ENCODE measurements at places on chromosomes 6 and 20.

- DNase-seq, result peak; percentile 52
Observed at GRCh38 chr6:112983713-112984261, 636.7 kb downstream of the RFPL4B start.

- DNase-seq, result peak; percentile 98
Observed at GRCh38 chr20:5065879-5066383, 53.8 kb downstream of the PCNA start.

DNA sequence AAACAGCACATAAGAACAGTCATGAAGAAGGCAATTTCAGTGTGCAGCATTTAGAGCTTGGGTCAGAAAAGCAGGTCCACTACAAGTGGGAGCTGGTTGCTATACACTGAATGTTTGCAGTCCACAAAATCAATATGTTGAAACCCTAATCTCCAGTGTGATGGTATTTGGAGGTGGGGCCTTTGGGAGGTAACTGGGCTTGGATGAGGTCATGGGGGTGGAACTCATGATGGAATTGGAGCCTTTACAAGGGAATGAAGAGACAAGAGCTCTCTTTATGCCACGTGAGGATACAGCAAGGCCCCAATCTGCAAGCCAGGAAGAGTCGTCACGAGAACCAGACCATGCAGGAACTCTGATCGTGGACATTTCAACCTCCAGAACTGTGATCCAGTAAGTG is 216.7 kb upstream of the SLC35B3 start:
- no peak for DNase-seq

- DNase-seq, result no peak
Observed at GRCh38 chr6:89252907-89253306, 35.7 kb upstream of the GABRR1 start.

DNA sequence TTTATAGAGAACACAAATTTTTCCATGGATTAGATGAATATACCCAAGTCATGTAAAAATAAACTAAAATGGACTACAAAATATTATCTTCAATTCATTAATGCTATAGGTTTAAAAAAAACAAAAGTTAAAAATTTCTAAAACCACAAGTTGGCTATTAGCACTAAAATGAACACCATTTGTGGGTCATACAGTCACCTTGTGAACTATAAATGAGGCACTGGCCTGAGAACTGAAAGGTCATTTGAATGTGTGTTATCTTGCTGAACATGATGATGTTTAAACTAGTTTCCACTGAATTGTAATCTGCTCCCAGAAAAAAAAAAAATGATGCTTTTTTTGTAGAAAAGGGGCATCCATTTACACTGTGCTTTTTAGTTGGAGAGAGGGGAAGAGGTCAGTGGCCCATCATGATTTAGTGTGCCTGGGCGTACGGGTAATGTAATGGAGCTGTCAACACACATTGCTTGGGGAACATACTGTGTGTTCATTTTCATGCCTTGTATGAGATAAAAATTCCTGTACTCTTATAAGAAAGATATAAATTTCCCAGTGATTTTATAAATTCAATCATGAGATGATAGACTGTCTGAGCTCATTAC is 96.6 kb upstream of the FKBP1C start:
- DNase-seq, result no peak

GRCh38 chr6:52139985-52140680 is 46.0 kb upstream of the IL17A start:
- no peak for DNase-seq

DNA sequence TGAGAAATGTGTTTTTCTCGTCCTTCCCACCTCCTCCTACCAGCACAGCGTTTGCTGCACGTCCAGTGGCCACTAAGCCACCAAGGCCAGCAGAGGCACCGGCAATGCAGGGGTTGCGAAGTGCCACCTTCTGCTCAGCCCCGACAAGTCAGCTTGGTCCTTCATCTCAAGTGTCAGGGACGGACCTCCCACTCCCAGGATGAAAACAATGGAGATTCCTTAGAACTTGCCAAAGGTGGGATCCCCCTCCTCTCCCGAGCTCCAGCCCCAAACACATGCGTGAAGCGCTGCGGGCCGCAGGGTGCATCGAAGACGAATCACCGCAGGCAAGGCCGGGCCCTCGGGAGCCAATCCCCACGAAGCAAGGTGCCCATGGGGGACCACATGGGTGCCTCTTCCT is 60.8 kb downstream of the WDR27 start:
- no peak for DNase-seq

- peak; percentile 74 for DNase-seq
Observed at GRCh38 chr6:33609528-33609927, 11.6 kb upstream of the ITPR3 start.

DNA sequence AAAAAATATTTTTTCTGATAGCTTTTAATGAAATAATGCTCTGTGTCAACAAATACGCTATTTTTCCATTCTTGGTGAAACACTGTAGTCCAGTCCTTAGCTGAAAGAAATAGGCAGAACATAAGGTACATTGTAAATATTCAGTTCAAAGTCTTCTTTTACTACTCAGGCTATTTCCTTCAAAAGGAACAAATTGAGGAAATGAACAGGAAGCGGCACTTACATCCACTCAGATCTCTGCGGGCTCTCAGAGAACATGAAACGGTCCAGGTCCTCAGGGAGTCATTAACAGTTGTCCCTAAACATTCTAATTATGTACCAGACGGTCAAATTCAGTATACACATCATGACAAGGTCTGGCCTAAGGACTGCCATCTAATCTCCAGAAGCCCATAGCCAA is 212.6 kb downstream of the KIF16B start:
- no peak for DNase-seq

- no peak for DNase-seq
Observed at GRCh38 chr6:138431256-138432062, 27.4 kb downstream of the HEBP2 start.

- no peak for DNase-seq
Observed at GRCh38 chr6:36698196-36698595, 570 bp downstream of the RAB44 start.

DNA sequence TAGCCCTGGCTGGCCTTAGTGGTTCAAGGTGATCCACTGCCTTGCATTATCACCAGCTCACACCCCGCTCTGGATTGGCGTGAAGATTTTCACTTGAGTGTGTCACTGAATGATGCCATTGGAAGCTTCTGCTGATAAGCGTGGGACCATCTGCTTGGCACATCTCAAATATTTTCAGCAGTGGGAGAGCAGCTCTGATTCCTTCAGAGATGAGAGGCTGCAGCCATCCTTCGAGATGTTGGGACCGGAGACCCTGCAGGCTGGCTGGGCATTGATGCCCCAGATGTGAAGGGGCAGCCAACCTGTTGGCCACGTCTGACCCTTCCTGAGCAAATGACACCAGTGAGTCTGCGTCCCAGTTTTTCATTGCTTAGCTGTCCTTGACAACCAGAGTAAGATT is at the start of gene MAS1:
MAS1 (plus strand) TSS at position 197 of the 400 bp plus-strand sequence. CDS start 15,968 bp downstream, outside the sequence.
- DNase-seq, result no peak

DNA sequence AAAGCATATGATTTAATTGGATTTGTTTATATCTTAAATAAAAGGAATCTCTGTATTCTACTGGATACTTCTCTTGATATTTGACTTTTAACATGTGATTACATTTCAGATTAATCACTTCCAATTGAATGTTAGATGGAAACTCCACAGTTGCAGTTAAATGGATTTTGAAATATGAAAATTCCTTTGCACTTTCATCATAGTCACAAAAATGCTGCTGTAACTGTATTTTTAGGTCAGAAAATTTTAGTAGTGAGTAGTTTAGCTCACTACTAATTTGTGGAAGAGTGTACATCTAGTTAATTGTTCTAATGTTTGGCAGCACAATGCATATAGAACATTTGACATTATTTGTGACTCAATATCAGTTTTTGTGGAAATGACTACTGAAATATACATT is 26.8 kb downstream of the PTCHD4 start:
- DNase-seq, result no peak

- no peak for DNase-seq
Observed at GRCh38 chr6:43725643-43726580, 38.3 kb upstream of the MRPS18A start.

DNA sequence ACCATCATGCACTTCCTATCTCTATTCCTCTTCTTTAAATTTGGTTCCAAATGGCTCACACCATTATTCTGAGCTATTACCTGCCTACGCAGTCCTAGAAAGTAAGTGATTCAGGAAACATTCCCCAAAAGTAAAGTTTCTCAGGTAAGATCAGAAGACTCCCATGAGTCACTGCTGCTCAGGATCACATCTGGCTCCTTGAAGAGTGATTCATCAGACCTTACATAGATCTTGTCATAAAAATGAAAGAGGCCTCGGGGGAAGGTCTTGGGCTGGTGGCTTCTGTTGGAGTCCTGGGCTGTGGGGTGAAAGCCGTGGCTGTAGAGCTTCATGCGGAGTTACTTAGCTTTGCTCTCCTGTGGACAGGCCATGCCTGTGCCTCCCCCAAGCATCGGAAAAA is 35.9 kb downstream of the PLG start:
- no peak for DNase-seq

GRCh38 chr6:11766589-11767450 is 11.8 kb downstream of the ADTRP start:
- peak; percentile 92 for DNase-seq

DNA sequence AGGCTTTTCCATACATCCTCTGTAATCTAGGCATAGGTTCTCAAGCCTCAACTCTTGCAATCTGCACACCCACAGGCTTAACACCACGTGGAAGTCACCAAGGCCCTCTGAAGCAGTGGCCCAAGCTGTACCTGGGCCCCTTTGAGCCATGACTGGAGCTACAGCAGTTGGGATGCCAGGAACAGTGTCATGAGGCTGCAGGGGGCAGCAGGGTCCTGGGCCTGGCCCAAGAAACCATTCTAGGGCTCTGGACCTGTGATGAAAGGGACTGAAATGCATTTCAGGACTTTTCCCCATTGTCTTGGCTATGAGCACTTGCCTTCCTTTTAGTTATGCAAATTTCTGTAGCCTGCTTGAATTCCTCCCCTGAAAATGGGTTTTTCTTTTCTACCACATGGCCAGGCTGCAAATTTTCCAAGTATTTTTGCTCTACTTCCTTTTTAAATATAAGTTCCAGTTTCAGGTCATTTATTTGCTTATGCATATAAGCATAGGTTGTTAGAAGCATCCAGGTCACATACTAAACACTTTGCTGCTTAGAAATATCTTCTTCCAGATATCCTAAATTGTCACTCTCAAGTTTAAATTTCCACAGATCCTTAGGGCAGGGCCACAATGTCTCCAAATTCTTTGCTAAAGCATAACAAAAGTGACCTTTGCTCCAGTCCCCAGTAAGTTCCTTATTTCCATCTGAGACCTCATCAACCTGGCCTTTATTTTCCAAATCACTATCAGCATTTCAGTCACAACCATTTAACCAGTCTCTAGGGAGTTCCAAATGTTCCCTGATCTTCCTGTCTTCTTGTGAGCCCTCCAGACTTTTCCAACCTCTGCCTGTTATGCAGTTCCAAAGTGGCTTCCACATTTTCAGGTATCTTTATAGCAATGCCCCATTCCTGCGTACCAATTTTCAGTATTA is 48.6 kb upstream of the CD2AP start:
- DNase-seq, result no peak

DNA sequence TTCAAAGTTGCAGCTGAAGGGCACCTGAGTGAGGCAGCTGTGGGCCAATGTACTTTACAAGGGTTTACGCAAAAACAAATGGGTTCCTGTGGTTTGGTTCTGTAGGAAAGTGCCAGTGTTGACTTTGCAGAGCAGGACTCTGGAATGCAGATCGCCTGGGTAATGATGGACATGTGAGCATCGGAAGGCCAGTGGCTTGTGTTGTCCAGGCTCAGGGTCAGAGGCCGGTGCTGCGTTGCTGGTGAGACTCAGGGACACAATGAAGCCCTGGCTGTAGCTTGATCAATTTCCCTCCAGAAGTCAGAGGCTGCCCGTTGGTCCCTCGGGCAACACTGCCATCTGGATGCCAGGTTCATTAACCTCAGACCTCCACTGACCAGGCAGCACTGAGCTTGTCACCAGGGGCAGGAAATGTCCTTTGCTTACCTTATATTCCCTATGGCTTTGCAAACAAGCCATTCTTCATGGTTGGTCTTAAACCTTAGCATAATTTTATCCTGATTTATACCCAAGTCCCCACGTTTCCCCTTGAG is 753.4 kb downstream of the QKI start:
- no peak for DNase-seq

DNA sequence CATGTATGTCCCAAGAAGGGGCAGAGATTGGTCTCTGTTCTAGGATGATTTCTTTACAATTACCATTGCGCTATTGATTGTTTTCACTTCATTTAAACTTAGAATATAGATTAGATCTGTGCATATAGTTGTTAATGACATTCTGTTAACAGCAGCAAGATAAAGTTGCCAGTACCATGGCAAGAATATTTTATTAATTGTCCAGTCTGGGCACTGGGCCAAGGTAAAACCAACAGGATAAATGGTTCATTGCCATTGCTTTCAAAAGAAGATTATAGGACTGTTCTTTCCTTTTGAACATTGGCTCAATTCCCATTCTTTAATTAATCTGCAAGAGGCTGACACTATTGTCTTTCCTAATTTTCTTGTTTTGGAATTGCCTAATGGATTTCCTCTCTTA is 592.4 kb downstream of the RFPL4B start:
- DNase-seq, result peak; percentile 5

- no peak for DNase-seq
Observed at GRCh38 chr6:163806755-163807499, 392.4 kb downstream of the QKI start.

GRCh38 chr20:1657556-1658334 is at the start of gene SIRPG:
SIRPG (minus strand) TSS chr20:1657779; CDS start chr20:1657714, 65 bp downstream.
- DNase-seq, result no peak

GRCh38 chr6:119355157-119355556 is 5.6 kb upstream of the MAN1A1 start:
- DNase-seq, result peak; percentile 75

Measured in fibroblast of gingiva (primary cell).